ENCODE measurements at places on chromosomes 12 and 14.

DNA sequence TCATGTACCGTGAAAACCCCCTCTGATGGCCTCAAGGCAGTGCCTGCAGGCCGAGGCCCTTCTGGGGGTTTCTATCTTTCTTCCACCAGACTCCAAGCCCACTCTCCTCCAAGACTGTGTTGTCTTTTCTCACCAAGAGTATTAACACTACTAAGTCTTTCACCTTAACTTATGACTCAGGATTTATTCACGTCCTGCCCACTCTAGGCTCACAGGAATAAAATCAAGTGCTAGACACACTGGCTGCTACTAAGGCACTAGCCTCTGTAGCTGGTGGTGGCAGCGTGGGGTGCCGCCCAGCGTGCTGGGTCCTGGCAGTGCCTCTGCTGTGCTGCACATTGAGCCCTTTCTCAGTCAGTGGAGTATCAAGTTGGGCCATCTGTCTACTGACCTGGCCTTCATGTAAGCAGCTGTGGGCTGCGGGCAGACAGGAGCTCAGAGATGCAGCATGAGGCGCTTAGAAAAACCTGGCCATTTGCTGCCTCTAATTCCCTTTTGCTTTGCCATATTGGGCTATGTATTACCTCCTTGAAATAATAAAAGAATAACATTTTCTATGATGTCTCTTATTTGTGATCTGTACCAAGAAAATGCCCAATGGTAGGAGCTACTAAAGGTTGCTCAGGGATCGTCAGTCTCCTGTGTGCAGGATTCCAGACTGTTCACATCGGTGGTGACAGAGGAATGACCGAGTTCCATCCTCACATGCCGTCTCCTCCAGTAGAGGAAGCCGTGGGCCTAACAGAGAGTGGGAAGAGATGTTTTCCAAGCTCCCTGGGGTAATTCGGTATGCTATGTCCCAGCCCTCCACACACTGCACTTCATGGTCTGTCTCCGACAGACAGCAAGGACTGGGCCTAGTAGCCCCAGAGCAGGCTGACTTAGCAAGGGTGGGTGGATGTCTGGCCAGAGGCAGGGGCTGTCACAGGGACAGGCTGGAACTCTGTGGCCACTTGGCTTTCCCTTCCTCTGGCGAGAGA, 39.9 kb downstream of the MAX start:
- no peak for DNase-seq

DNA sequence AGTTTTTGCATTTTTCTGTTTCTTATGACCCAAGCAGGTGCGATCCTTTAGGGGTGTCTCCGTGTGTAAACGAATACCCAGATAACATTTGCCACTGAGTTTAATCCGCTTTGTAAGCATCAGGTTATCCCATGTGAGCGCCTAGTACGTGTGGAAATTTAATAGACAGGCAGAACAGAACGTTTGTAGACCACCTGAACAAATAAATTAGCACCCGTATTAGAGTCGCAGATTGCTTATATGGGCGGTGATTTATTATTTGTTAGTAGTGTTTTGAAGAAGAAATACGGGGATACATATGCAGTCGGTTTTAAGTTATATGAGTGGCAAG, 325 bp downstream of the C12orf60 start:
- no peak for DNase-seq

- no peak for DNase-seq
Observed at GRCh38 chr12:94491489-94491888, 31.8 kb upstream of the CEP83 start.

- peak; percentile 21 for DNase-seq
Observed at GRCh38 chr12:131860472-131861260, 32.5 kb downstream of the MMP17 start.

GRCh38 chr12:58720421-58720820, 199.9 kb downstream of the LRIG3 start:
- no peak for DNase-seq

- no peak for DNase-seq
Observed at GRCh38 chr14:96263347-96264199, 7.6 kb downstream of the BDKRB1 start.

DNA sequence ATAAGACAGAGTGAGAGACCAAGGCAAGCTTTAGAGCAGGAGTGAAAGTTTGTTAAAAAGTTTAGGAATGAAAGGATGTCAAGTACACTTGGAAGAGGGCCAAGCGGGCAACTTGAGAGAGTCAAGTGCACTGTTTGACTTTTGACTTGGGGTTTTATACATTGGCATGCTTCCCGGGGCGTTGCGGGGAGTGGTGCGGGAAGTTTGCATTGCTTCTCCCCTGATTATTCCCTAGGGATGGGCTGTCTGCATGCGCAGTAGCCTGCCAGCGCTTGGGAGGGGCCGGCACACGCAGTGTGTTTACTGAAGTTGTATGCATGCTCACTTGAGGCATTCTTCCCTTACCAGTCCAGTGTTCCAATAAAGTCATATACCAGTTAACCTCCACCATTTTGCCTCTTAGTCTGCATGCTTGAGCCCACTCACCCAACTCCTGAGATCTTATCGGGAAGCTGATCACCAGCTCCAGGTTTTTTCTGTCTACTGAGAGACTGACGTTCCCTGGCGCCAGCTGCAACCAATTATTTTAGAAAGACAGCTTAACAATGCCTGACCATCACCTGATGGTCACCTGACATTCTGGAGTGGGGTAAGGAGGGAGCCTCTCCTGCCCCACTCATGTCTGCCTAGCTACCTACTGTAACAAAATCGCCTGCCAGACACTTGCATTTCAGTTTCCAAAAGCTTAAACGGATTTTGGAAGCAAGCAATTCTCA, 53.2 kb downstream of the DACT1 start:
- no peak for DNase-seq

DNA sequence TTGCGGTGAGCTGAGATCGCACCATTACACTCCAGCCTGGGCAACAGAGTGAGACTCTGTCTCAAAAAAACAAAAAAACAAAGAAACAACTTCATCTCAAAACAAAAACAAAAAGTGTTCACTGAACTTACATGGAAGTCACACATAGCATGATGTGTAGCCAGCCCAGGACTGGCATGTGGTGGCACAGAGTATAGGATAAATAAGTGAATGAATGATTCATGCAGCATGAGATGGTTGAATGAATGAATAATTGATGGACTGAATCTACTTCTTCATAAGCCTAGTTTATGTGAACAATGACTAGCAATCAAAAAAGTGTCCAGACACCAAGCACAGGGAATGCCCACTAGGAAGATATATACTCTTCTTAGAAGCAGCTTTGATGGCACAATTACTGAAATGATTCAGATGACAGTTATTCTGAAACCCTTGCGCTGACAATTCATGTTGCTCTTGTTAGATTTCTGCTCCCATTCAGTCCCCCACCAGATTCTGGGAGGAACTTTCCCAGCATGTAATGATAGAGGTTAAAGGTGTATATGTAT, 31.6 kb upstream of the SERPINA6 start:
- no peak for DNase-seq

- no peak for DNase-seq
Observed at GRCh38 chr14:96217376-96217913, 12.8 kb downstream of the BDKRB2 start.

DNA sequence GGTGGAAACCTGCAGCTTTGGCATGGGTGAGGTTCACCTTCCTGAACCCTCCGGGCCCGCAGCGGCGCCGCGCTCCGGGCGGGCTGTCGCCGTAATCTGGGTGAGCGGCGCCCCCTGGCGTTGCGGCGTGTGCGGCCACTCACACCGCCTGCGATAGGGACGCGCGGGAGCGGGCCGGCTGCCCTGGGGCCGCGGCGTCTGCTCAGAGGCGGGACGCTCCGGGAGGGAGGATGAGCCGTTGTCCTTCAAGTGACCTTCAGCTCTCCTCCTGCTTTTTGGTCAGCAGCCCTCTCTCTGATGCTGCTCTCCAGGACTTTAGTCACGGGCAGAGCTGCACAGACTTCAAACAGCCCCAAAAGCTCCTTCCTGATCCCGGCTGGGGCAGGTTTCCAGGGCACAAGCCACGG, 211.7 kb upstream of the FKBP4 start:
- peak; percentile 12 for DNase-seq

GRCh38 chr12:89212339-89212771, 139.9 kb downstream of the DUSP6 start:
- no peak for DNase-seq

DNA sequence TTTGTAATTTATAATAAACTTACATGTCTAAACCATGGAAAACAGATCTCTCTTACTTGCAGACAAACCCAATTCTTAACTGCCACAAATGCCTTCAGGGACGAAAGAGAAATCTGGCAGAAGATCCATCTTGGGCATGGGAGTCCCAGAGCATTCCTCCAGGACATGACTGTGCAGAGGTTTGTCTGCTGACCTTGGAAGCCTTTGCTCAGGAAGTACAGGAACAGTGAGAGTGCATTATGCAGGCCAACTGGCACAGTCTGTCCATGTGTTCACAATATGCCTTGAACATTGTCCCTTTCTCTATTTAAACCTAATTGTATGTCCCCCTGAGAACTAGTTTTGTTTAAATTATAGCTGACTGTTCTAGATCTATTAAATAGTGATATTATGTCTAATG, 467.1 kb downstream of the ATP23 start:
- DNase-seq: no peak

- DNase-seq: no peak
Observed at GRCh38 chr12:69833696-69834095, 8.7 kb downstream of the MYRFL start.

DNA sequence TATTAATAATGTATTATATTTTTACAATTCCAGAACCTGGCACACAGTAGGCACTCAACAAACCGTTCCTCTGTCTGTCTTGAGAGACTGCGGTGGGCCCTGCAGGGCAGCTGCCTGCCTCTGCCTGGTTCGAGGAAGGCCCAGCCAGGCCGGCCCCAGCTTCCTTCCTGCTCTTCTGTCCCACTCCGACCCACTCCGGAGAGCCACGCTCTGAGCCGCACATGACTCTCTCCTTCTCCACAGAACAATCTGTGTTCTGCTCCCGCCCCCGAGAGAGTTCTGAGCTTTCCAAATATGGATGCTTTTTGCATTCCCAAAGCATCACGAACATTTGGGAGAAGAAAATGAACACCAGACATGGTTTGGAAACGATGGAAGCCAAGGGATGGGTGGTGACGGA, 57.3 kb downstream of the TTC7B start:
- DNase-seq: no peak

DNA sequence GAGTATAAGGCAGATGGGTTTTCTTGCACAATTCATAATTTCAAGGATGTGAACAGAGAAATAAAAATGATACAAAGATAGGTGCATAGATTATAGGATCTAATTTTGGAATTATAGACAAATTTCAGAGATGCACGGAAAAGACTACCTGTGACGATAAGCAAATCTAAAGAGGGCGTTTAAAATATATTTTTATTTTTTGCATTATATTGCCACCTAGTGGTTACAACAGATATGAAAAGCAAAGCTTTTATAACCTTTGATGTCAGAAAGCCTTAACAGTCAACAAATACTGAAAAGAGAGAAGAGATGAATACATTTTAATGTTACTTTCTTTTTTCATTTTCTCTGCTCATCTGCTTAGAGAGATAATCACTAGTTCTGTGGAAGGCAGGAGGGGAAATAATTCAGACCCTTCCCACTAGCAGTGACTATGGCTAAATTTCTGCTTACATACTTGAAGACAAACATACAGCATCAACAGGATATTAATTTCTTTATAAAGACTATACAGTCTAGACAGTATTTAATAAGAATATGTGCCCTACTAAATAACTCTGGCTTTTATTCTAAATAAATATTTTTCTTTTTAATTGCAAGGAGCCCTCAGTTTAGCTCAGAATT, 46.3 kb downstream of the NTS start:
- peak; percentile 5 for DNase-seq

DNA sequence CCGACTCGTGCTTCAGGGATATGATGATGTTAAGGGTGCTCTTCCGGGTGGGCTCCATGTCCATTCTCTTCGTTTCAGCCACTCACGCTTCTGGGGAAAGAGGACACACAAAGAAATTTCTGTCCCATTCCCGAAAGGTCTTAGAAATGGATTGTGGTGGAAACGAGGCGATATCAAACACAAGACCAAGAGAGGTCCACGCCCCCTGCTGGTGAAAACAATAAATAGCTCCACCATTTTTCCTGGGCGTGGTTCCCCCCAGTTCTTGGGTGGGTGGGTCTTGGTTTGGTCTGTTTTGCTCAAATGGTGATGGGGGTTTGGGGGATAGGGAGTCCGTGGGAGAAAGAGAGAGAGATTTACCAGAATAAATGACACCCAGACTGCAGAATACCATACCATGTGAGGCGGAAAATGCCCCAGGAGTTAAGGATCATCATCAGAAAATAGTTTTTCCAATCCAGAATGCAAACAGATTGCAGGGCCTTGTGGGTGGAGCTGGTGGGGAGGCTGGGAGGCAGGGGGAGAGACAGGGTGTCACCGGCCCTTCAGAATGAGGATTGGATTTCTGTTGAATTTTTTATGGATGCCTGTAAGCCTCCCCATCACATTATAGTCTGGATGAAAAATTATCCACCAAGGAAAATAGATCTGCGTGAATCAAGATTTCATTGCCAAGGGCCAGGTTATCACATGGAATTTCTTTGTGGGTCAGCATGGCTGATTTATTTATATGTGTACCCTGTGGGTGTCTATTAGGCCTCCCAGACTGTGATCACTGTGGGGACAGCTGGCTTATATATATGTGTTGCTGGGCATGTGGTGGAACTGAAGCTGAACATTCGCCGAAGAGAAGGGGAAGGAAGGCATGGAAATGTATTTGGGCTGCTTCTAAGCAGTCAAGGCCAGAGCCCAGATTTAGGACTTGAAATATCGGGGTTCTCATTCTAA, 55.8 kb downstream of the SRRM4 start:
- DNase-seq: no peak

GRCh38 chr12:40889329-40889728, 197.1 kb downstream of the CNTN1 start:
- no peak for DNase-seq

DNA sequence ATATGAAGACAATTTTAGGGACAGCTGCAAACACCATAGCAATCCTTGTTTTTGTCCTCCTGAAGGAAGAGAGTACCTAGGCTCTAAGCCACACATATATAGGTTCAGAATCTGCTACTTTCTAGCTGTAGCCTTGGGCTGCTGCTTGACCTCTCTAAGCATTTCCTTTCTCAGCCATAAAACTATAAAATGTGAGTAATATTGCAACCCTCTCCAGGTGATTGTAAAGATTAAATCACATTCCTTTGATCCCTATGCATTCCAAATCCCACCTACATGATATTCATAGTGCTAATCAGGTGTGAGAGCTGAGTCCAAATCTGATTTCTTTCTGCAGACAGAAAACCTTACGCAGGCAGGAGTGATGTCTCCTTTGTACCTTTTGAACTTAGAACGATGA, 913.5 kb downstream of the VRK1 start:
- DNase-seq: no peak

DNA sequence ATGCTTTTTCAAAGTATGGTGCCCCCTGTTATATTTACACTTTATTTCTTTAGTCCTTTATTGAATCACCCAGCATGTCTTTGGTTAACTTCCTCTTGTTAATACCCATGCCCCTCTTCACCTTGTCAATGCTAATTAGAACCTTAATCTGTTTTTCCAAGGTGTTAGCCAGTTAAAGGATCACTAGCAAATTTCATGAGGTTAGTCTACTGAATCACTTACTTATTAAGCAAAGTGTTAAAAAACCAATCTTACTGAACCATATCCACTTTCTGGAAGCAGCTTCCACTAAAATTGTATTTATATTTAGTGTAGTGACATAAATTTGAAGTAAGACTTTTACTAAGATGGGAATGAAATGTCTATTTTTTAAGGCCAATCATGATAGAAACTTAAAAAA, 27.9 kb downstream of the TAOK3 start:
- no peak for DNase-seq

Data from CD4-positive, alpha-beta T cell treated with Interleukin-2 at 100 ng/mL for 4 hours (primary cell).